ENCODE measurements at places on chromosomes 4 and X.

DNA sequence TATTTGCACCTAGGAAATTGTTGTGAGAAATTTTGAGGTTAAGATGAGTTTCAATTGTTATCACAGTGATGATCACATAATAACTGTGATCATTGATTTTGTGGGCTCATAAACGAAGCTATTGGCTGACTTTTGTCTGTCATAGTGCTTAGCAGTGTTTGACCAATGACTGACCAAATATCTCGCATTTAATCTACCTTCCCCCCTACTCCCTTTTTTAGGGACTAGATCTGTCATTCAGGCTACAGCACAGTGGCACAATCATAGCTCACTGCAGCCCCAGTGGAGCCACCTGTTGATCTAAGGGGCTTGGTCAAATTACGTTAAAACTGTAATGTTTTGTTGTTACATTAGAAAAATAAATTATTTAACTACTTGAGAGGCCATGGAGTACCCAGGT, 1.5 kb downstream of the FUNDC2 start:
- DNase-seq = no peak

- DNase-seq = no peak
Measured at GRCh38 chrX:2917767-2918166, 11.4 kb downstream of the ARSD start.

- no peak for DNase-seq
Measured at GRCh38 chrX:77900688-77901087, 1.4 kb downstream of the COX7B start.

DNA sequence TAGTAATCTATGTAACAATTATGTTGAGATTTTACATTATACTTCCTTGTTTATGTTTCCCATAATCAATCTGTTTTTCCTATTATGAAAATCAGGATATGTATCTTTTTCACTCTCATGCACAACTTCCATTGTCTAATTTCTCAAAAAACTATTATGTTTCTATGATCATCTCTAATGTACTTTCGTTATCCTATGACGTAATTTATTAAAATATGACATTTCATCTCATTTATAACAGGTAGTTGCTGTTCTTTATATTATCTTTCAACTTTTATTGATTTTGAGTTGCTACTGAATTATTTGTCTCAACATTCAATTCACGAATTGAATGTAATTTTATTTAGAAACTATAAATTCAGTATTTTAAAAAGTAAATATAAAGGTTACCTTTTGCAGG, 100.8 kb upstream of the MAGEB18 start:
- DNase-seq = no peak

DNA sequence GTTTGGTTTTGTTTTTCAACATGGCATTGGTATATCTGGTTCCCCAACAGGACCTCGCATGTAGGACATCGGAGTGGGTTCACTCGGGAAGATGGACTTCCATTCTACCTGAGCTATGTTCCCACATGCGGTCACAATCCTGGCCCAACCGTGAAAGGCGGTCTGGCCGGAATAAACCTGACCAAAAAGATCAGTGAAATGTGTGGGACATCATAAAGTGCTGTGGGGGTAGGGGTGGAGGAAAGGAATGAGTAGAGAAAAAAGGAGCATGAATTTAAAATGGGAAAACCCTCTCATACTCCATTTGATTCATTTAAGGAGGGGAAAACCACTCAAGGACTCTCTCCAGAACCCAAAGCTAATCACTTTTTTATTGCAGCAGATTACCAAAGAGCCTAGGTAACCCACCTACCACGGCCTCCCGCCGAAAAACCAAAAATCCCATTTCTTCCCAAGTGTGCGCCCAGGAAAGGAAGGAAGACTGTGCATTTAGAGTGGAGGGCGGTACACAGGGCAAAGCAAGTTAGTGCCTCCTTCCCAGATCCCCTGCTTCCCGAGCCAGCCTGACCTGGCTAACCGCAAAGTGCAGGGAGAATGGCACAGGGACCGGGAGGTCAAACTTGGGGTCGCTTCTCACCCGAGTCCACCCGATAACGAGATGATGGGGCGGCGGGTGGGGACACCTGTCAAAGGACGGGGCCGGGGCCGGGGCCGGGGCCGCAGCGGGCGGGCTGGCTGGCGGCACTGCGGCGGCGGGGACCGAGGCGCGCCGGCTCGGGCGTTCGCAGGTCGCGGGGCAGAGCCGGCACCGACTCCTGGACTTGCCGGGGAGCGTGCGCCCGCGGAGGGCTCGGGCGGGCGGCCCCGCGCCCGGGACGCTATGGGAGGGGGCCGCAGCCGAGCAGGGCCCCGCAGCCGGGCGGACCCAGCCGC, 669 bp downstream of the TMEM150C start:
- no peak for DNase-seq

GRCh38 chrX:150028692-150029091, 90.4 kb upstream of the EOLA2 start:
- no peak for DNase-seq
